ENCODE measurements at places on chromosomes 5 and 9.

DNA sequence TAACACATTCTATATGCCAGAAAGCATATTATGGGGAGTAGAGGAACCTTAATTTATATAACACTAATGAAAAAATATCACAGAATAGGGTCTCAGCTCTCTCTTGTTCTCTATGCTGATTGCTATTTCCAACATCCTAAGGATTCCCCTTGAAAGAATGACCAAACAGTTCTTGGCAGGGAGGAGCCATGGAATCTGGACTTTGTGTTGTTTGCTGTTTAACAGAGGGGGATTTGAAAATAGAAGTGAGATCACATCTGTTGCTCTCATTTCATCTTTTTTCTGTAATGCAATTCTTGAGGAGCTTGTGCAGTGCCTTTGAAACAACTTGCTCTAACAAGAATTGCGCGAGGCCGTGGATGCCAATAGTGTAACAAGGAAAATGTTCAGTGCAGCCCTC, 755.3 kb downstream of the TLE1 start:
- DNase-seq: no peak

GRCh38 chr9:99425124-99425523, 203.0 kb downstream of the SEC61B start:
- DNase-seq: no peak

DNA sequence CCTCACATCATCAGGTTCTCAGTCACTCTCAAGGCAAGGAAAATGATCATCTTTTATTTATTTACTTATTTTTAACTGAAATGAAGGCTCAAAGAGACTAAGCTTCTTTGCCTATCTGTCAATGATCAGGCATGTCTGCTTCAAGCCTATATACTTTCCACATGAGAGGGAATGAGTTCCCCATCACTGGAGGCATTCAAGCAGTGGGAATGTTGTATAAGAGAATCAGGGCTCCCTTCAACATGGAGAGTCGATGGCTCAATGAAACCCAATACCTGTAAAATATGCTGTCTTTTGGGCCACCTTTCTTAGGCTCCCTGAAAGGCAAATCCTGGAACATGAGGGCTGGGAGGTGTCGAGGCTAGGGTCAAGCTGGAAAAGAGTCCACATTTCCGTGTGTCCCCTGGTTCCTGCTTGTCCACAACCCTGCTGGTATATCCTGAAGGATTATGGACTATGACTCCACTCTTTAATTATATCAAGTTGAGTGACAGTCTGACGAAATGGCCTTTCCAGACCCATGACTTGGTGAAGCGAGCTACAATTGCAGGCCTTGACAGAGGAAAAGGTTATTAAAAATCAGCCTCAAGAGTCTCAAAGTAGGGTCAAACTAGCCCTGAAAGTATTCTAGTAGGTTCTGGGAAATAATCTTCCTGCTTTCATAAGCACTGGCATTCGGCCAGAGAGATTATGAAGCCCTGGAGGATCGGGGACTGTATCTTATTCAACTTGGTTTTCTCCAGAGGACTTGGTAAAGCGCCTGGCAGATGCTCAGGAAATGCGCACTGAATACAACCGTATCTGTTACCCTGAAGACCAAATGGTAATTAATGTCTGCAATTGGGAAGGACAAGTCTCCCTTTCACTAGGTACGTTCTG, 145.9 kb upstream of the TBC1D2 start:
- DNase-seq: no peak

DNA sequence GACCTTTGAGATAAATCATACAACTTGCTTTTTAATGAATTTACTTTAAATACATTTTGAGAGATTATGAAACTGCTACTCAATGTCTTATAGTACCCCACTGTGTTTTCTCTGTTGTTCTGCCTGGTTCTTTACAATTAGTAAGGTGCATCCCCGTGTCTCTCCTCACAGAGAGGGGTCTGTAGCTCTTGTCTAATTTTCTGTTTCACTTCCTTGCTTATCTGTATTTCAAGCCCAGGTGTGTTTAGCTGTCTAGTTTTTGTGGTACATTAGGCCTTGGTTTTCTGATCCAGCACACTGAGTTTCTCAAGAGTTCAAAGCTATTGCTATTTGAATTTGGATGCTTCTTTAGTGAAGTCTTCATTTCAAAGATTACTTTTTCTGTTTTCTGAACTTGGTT, 105.1 kb downstream of the MAST4 start:
- no peak for DNase-seq

GRCh38 chr5:107321906-107322305, 348.8 kb downstream of the EFNA5 start:
- DNase-seq: no peak

- no peak for DNase-seq
Measured at GRCh38 chr9:96150324-96151227, 151.4 kb downstream of the HSD17B3 start.

DNA sequence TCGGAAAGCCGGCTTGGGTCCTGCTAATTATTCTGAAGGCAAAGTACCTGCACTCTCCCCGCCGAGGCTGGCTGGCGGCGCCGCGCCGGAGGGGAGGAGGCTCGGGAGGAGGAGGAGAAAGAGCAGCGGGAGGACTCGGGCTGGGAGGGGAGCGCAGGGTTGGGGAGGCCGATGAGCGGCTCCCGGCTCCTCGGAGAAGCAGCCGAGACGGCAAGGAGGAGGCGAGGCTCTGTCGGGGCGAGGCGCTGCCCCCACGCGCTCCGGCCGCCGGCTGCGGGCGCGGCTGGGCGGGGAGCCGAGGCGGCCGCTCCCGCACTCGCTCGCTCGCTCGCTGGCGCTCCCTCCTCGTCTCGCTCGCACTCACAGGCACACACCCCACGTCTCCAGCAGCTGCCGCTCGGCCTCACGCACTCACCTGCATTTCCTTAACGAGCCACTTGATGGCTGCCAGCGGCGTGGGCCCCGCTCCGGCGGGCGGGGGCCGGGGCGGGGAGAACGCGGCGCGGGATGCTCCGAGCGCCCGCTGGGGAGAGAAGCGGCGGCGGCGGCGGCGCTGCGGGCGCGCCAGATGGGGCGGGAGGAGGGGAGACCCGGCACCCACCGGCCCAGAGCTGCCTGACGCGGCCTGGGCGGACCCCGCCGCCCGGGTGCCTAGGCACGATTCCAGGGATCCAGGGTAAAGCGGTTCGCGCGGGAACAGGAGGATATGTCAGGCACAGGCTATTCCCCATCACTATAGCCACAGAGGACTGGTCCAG, at the start of gene PTPRD:
PTPRD (minus strand) TSS at position 362 of the 758 bp plus-strand sequence.
- DNase-seq: no peak
